Naive thymus-derived CD8-positive, alpha-beta T cell (primary cell): ENCODE measurements at places on chromosomes 12 and 14. TPM values are rescaled to one million over a fixed set of nuclear protein-coding genes. Genes with fewer than 3 reads are reported as not detected.

The PRH2 gene
- total RNA-seq: not detected

DNA sequence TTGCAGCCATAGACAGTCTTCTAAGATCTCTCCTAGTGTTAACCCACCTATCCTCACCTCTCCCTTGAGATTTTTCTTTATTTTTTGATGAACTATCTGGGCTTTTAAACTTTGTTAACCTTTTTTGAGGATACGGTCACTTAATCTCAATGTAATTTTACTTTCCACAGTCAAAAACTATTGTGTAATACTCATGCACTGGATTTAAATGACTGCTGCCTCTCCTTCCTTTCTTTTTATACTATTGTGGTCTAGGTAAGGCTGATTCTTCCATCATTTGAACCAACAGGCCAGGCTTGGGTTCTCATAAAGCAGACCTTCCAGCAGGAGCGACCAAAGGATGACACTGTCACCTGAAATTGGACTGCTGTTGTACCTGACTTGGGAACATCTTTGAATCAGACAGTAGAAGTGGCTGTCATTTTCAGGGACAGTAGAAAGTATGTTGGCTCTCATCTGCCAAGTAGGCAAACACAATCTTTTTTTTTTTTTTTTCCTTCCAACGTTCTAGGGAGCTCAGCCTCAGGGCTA, 689 bp upstream of the PDE3A start:
- no peaks in the 10 kb centered on the region for H3K36me3 ChIP-seq
- no peak for DNase-seq
- peaks cover 19% of the 10 kb centered on the region for H3K4me1 ChIP-seq
- H3K27ac ChIP-seq: no peak overlapping the region
- no peak overlapping the region for H3K4me3 ChIP-seq
- H3K27me3 ChIP-seq: peaks cover 34% of the 10 kb centered on the region

DNA sequence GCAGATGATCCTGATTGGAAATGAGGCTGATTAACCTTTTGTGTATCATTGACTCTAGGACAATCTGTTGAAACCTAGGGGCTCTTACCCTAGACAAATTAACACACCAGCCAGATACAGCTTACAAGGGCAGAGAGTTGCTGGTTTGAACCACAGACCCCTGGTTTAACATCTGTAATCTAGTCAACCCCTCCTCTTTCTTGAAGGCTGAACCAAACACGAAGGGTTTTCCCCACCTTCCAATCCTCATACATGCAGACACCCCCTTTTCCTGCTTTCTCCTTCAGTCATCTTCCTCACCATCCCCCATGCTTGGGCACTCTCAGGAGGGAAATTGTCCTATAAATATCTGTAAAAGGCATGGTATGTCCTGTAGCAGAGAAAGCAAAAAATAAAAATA, 126.0 kb upstream of the HIF1A start:
- H3K36me3 ChIP-seq: no peaks in the 10 kb centered on the region
- H3K27me3 ChIP-seq: no peaks in the 10 kb centered on the region
- DNase-seq: no peak
- H3K27ac ChIP-seq: peak overlapping the region; percentile 80
- H3K4me1 ChIP-seq: peaks cover 31% of the 10 kb centered on the region

The FBLN5 gene
- total RNA-seq: 8.1 TPM

GRCh38 chr12:98612696-98613334, 19.3 kb downstream of the SLC25A3 start:
- H3K4me3 ChIP-seq: peak overlapping the region; percentile 39
- H3K27me3 ChIP-seq: no peaks in the 10 kb centered on the region
- peak overlapping the region; percentile 89 for H3K27ac ChIP-seq

The CIT gene
- 0.99 TPM for total RNA-seq

- no peak for DNase-seq
- H3K27ac ChIP-seq: no peak overlapping the region
- H3K4me1 ChIP-seq: peaks cover 56% of the 10 kb centered on the region
- H3K36me3 ChIP-seq: no peaks in the 10 kb centered on the region
- H3K27me3 ChIP-seq: no peaks in the 10 kb centered on the region
Measured at GRCh38 chr14:103423050-103423461, 37.8 kb downstream of the MARK3 start.

DNA sequence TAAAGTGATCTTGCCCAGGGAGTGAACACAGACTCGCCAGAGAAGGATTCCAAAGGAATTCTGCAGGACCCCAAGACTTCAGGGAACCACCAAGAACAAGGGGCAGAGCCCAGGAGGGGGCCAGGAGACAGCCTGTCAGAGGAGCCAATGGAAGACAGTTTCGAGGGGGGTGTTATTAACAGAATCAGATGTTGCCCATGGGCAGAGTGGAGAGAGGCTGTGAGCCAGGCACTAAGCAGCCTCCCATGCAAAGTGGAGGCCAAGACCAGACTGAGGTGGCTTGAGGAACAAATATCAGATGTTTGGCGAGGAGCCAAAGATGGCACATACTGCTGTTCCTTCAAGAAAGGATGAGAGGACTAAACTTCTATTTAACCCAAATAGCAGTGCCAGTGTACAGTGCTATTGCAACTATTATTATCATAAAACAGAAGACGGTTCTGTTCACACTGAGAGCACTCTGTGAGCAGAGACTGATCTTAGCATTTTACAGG, 12.6 kb downstream of the APPL2 start:
- no peak for DNase-seq
- no peak overlapping the region for H3K4me3 ChIP-seq
- no peak overlapping the region for H3K27ac ChIP-seq
- peaks cover 10% of the 10 kb centered on the region for H3K36me3 ChIP-seq

DNA sequence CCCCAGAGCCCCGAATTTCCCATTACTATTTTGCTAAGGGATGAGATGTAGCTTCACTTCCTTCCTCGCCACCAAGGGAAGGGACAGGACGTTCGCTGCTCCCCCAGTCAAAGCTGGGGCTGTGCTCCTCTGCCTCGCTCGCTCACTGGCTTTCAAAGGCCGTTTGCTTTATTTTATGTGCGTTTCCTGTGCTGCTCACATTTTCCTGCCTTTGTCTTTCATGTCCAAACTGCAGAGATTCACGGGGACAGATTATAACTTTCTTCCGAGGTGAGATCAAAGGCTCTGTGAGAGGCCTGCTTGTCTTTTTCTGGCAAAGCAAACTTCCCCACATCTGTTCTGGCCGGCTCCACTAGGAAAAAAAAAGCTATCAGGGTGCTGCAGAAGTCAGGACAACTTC, 76.0 kb upstream of the FZD10 start:
- peak overlapping the region; percentile 84 for H3K27ac ChIP-seq
- peaks cover 23% of the 10 kb centered on the region for H3K4me1 ChIP-seq
- no peaks in the 10 kb centered on the region for H3K27me3 ChIP-seq
- DNase-seq: peak; percentile 26
- H3K36me3 ChIP-seq: no peaks in the 10 kb centered on the region

DNA sequence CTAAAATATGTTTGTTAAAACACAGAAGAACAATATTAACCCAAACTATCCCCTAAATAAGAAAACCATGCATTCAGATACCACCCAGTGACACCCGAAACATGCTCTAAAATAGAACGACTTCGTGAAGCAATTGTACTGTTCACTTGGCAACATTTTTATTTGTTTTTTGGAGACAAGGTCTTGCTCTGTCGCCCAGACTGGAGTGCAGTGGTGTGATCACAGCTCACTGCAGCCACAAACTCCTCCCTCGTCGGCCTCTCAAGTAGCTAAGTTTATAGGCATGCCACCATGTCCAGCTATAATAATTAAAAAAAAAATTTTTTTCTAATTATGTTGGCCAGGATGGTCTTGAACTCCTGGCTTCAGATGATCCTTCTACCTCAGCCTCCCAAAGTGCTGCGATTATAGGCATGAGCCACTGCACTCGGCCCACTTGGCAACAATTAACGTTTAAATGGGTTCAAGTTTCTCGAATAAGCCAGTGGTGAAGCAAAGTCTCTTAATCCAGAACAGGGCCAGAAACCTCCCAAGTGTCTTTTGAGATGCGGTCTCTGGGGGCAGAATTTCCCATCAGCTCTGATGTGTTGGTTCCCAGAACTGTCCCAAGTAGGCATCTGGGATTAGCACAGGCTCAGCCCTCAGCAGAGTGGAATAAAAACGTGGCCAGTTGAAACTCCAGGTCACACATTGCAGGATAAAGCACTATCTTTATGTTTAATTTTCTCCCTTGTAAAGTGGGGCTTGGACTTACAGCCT, 74.5 kb downstream of the TMCC3 start:
- H3K4me3 ChIP-seq: no peak overlapping the region
- H3K27ac ChIP-seq: no peak overlapping the region
- H3K27me3 ChIP-seq: peaks cover 2% of the 10 kb centered on the region
- DNase-seq: no peak
- no peaks in the 10 kb centered on the region for H3K36me3 ChIP-seq

The MIP gene
- total RNA-seq: not detected

DNA sequence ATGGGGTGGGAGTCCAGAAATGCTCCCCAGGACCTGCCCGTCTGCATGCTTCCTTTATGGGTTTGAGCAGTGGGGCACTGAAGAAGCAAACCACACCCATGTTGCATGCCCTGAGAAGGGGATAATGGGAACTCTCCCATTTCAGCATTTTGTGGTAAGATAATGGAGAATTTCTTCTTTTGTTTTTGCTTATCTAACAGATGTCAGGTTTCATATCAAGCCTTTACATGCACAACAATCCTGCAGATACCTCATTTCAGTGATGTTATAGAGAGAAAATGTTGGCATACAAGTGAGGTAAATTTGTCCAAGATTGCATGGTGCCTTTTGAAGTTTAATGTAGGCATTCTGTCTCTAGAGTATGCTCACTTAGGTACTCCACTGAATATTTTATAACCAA, 177.0 kb downstream of the ALX1 start:
- no peak overlapping the region for H3K4me3 ChIP-seq
- H3K36me3 ChIP-seq: no peaks in the 10 kb centered on the region
- H3K4me1 ChIP-seq: no peaks in the 10 kb centered on the region
- no peak for DNase-seq

DNA sequence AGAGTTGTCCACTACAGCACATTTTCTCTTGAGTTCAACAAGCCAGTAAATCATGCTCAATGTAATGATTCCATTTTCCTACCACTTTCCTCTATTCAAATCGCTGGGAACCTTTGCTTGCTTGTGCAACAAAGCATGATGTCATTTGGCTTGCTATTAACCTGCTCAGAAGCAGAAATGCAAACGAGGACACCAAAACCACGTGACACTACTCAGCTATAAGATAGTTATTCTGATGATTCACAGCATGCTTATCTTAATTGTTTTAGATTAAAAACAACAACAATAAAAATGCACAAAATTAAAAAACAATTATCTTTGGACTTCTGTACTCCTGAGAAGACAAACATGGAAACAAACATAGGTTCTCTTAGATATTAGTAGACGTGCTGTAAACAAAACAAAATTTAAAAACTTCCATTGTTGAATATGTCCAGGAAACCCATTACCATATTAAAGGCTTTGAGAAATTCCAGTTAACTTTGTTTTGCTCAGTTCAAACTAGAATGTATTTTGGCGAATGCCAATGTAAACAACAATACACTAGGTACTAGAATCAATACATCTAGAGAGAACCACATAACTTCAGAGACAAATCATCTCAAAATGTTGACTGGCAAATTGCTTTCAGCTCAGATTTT, 77.5 kb upstream of the KRAS start:
- H3K4me3 ChIP-seq: no peak overlapping the region
- peaks cover 22% of the 10 kb centered on the region for H3K4me1 ChIP-seq
- no peak overlapping the region for H3K27ac ChIP-seq
- no peak for DNase-seq
- no peaks in the 10 kb centered on the region for H3K27me3 ChIP-seq
- H3K36me3 ChIP-seq: no peaks in the 10 kb centered on the region

DNA sequence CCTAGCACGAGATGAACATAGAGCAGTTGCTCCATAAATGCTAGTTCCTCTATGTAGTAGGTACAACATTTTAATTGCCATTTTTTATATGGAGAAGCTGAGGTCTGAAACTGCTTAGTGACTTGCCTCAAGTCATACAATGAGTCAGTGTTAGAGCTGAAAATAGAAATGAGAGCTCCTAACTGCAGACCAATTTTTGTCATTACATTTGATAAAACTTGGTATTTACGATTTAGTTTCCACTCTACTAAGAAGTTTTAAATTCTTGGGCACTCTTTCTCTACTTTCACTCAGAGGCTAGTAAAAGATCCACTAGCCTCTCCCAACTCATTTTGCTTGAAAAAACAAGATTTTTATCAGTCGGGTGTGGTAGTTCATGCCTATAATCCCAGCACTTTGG, 8.1 kb upstream of the TMED10 start:
- H3K27me3 ChIP-seq: no peaks in the 10 kb centered on the region
- no peaks in the 10 kb centered on the region for H3K36me3 ChIP-seq
- DNase-seq: no peak

GRCh38 chr14:56119201-56119981, 1.2 kb downstream of the PELI2 start:
- H3K36me3 ChIP-seq: no peaks in the 10 kb centered on the region
- no peak for DNase-seq
- peak overlapping the region; percentile 61 for H3K27ac ChIP-seq

- no peaks in the 10 kb centered on the region for H3K27me3 ChIP-seq
- H3K27ac ChIP-seq: peak overlapping the region; percentile 84
- peak overlapping the region; percentile 80 for H3K4me3 ChIP-seq
- peaks cover 18% of the 10 kb centered on the region for H3K4me1 ChIP-seq
- H3K36me3 ChIP-seq: no peaks in the 10 kb centered on the region
Measured at GRCh38 chr12:45669093-45669492, 60.4 kb upstream of the ARID2 start.

The STAB2 gene
- total RNA-seq: not detected
